Kidney epithelial cell (primary cell): ENCODE measurements at places on chromosomes 5 and 9. TPM values are rescaled to one million over a fixed set of nuclear protein-coding genes. Genes with fewer than 3 reads are reported as not detected.

DNA sequence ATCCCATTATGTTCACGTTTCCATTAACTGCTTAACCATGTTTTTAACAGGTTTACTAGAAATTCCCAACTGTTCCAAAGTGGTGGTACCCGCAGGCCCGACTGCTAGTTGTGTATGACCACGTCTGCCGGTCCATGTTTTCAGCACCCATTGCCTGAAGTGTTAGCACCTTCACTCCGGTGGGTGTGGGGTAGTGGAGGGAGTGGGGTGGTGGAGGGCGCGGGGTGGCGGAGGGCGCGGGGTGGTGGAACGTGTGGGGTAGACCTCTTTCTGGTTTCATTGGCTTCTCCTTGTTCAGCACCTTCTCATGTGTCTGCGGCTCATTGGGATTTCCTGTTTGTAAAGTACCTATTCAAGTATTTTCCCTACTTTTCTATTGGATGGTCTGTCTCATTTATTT is 37.7 kb downstream of the TPPP start:
- no peak for DNase-seq

Gene PCDHGB4
- total RNA-seq: 6.4 and 9.2 TPM in 2 replicates

DNA sequence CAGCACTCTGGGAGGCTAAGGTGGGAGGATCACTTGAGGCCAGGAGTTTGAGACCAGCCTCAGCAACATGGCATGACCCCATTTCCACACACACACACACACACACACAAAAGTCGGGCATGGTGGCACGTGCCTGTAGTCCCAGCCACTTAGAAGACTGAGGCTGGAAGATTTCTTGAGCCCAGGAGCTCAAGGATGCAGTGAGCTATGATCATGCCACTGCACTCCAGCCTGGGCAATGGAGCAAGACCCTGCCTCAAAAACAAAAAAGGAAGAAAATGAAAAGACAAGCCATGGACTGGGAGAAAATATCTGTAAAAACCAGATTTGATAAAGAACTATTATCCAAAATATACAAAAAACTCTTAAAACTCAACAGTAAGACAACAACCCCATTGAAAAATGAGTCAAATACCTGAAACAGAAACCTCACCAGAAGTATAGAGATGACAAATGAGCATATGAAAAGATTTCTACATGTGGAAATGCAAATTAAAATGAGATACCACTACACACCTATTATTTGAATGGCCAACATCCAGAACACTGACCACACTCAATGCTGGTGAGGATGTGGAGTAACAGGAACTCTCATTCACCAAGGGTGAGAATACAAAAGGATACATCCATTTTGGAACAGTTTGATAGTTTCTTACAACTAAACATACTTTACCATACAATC is 24.7 kb downstream of the DNAJA1 start:
- DNase-seq: no peak

DNA sequence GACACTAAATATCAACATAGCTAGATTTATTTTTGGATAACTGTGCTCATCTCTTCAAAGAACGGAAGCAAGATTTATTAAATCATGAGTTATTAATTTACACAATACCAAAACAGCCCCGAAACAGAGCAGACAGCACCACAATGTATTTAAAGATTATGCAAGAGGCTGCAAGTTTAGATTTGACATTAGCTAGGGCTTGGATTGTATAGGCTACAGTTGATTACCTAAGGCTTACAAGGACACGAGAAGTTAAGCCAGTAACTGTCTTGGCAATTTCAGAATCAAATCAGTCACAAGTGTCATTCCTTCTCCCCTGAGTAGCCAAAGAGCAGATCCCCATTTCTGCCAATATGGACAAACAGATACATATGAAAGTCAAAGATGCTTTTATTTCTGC is 152.6 kb downstream of the MED27 start:
- no peak for DNase-seq

DNA sequence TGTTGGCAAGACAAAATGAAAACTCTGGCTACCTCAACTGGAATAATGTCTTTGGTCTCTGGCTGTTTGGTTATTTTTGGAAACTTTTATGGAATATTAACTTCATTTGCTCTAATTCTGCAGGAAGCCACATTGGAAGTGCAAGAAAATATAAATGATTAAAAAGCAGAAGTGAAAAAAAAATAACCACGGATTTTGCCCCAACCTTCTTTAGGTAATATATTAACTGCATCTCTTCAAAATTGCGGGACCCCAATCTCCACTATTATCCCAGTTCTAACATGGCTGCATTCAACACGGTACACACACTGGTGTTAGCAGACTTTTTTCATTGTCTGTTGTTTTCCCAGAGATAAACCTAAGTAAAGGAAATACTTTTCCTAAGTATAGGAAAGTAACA is 23.0 kb downstream of the GLIS3 start:
- no peak for DNase-seq

DNA sequence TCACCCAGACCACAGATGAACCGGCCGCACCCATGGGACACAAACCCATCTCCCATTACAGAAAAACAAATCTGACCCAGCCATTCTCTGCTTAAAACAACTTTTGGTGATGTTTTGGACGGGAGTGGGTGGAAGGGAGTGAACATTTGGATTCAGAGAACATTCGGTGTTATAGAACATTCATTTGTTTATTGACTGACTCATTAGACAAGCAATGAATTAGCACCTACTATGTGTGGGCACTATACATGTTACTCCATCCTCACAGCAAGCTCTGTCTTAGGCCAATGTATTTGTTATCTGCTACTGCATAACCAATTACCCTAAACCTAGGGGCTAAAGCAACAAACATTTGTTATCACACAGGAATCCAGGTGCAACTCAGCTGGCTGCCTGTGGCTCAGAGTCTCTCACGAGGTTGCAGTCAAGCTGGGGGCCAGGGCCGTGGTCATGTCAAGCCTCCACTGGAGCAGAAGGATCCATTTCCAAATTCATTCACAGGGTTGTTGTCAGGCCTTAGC is 5.1 kb upstream of the ERGIC1 start:
- no peak for DNase-seq

DNA sequence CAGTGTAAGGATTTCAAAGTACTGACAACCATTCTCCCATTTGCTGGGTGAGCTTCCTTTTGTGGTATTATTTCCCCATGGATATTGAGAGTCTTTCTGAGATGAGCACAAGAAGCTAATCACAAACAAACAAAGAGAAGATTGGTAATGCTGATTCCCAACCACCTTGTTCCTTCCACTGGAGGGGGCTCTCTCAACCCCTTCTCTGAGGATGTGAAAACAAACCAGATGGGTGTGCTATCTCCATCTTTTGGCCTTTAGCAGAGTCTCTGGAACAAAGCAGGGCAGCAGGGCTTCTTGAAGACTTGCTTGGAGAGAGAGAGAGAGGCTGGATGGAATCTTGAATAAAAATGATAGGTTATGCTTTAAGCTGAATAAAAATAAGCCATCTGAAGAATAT is 576.7 kb upstream of the ZNF462 start:
- DNase-seq: no peak

DNA sequence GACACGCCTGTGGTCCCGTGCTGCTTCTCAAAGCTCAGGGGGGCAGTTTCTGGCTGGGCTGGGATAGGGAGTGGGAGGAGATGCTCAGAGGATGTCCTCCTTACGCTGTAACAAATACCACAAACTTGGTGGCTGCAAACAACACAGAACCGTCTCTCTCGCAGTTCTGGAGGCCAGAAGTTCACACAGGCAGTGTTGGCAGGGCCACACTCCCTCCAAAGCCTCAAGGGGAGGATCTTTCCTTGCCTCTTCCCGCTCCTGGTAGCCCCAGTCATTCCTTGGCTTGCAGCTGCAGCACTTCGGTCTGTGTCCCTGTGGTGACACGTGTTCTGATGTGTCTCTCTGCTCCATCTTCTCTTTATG is 10.4 kb upstream of the ORM1 start:
- DNase-seq: no peak

DNA sequence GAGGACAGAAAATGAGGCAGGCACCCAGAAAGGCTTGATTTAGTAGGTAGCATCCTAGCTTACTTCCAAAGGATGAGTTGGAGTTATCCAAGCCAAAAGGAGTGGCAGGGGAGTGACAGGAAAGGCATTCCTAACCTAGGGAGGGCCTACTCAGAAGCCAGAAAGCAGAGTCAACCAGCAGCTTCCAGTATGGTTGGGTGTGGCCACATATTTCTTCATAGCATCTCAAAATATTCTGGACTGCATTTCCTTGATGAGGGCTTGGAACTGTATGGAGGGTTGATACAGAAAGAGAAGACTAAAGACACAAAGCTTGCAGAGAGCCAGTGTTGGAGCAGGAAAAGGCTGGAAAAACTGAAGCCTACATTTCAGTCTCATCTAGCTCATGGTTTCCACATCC is 656.8 kb upstream of the DMAC1 start:
- DNase-seq: no peak

DNA sequence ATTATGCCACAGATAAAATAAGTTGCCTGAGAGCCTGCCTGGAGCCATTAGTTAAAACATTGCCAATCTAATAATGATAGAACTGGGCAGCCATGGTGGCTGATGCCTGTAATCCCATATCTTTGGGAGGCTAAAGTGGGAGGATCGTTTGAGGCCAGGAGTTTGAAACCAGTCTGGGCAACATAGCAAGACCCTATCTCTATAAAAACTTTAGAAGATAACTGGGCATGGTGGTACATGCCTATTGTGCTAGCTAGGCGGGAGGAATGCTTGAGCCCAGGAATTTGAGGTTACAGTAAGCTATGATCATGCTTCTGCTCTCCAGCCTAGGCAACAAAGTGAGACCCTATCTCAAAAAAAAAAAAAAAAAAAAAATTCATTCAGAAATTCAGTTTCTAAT is 52.6 kb downstream of the RAI14 start:
- DNase-seq: no peak

GRCh38 chr5:106766916-106767315 is 903.8 kb downstream of the EFNA5 start:
- no peak for DNase-seq

- no peak for DNase-seq
Observed at GRCh38 chr9:133643362-133643755, 7.2 kb downstream of the DBH start.
